Amniotic epithelial cell (primary cell): ENCODE measurements at places on chromosomes 7 and 10.

GRCh38 chr10:126207313-126207771 lies 180.9 kb downstream of the ADAM12 start:
- DNase-seq: no peak

GRCh38 chr7:48173756-48174382 lies 2.6 kb downstream of the ABCA13 start:
- no peak for DNase-seq

DNA sequence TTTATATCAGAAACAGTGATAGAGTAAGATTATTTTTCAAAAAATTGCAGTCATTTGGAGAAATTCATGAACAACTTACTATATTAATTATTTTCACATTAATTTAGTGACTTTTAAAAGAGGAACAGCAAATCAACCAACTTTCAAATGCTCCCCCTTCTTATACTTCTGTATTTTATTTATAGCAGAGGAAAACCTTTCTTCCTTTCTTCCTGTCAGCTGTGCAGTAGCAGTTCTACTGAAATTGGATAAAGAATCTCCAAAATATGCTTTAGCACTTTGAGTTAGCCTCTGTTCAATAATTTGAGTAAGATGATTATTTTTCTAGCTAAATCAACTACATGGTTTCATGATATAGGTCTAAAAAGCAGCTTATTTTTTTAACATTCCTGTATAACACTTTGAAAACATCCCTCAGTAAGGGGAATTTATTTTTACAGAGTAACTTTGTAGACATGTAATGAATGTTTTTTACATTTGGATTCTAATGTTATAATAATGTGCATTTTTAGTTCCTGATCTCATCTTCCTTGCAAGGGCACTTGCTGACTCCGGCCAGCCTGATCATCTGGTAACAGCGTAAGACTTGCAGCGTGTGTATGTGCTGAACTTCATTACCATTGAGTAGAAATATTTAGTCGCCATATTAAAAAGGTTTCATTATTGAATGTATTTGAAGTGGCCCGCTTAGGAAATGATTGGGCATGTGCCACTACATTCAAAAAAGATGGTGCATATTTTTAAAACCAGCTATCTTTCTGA lies 158.3 kb upstream of the HDAC9 start:
- DNase-seq: no peak

- DNase-seq: peak; percentile 38
Measured at GRCh38 chr7:79936281-79936983, 198.2 kb upstream of the GNAI1 start.

DNA sequence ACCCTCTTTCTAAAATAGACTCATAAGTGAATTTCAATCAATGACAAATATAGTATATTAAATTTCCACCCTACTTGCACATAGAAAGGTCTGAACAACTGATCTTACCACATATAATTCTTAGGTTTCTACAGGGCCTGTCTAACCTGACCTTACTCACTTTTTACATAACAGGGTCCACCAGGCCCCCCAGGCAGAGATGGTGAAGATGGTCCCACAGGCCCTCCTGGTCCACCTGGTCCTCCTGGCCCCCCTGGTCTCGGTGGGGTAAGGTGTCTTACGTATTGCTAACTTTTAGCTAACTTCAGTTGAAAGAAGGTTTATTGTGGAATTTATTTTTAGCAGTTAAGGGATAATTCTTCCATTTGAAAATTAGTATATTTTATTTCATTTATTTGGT lies 5.3 kb downstream of the COL1A2 start:
- DNase-seq: no peak

- DNase-seq: no peak
Measured at GRCh38 chr7:40682696-40683095, 547.9 kb downstream of the SUGCT start.

GRCh38 chr10:58311026-58311425 lies 23.8 kb upstream of the UBE2D1 start:
- DNase-seq: no peak
